ENCODE measurements at places on chromosomes 5 and 9.
A peak's percentile ranks its signal among the peaks of the same experiment; 100 is the strongest.

GRCh38 chr5:88787856-88788255 is 95.1 kb downstream of the MEF2C start:
- peak; percentile 39 for DNase-seq

DNA sequence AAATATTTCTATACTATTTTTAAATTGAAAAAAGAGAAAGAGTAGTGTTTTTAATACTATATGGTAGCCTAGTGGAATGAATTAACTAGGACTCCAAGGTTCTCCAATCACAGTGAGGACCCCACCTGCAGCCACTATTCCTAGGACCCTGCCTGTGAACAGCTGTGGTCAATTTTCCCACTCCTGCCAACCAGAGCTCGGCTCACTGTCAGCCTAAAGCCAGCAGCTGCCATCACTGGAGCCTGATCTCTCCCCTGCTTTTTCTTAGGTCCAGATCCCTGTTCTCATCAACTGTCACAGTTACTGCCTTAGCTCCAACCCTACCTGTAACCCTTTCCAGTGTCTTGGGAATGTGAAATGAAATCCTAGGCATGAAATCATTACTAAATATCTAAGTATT is 25.3 kb downstream of the ARSB start:
- no peak for DNase-seq

DNA sequence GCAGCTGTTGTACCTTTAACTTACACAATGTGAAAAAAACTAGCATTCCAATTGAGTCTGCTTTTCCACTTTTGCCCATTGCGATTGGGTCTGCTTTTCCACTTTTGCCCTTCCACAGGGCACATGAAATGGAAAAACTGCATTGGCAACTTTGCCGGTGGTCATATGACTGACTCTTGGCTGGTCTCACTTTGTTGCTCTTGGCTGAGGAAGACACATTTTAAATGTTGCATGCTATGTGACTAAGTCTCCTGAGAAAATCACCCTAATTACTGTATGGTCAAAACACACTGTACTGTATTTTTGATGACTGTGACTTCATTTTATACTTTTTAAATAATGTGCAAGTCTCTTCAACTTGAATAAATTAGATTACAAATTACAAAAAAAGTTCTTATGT is 1.6 kb upstream of the OXCT1 start:
- DNase-seq, result peak; percentile 17

- no peak for DNase-seq
These were observed 49.4 kb downstream of the TGFBR1 start for GRCh38 chr9:99154356-99154755.

- DNase-seq, result no peak
These were observed 46.4 kb upstream of the PRRC2B start for GRCh38 chr9:131347376-131348020.

GRCh38 chr5:127519527-127519926 is 2.1 kb downstream of the PRRC1 start:
- DNase-seq, result no peak

DNA sequence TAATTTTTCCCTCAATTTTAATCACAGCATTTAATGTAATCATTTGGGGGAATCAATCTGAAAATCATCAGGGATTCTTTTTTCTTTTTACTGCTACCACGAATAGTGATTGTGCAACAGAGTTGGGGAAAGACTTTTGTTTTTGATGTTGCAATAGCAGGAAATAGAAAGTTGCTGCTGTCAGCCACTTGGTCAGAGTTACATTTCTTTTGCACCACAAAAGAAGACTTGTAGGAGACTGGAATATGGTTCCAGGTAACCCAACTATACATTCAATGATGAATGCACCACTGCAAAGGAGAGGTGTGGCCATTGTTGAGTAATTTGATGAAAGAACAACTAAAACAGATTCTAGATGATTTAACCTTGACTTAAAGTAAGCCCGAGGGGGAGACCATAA is 46.3 kb upstream of the PALM2AKAP2 start:
- peak; percentile 86 for DNase-seq
